ENCODE measurements at places on chromosomes 5 and 9.

- no peak for DNase-seq
These were observed 19.0 kb downstream of the OLFML2A start for GRCh38 chr9:124795881-124796431.

GRCh38 chr5:79876456-79876855, 114.6 kb downstream of the MTX3 start:
- no peak for DNase-seq

- peak; percentile 63 for DNase-seq
These were observed 51.2 kb upstream of the TESK1 start for GRCh38 chr9:35553670-35554543.

GRCh38 chr5:114362197-114362976, 517 bp downstream of the KCNN2 start:
- DNase-seq = no peak
